ENCODE measurements at places on chromosomes 7 and 10.

- no peak for DNase-seq
Observed at GRCh38 chr10:13883636-13884444, 297.1 kb downstream of the PRPF18 start.

DNA sequence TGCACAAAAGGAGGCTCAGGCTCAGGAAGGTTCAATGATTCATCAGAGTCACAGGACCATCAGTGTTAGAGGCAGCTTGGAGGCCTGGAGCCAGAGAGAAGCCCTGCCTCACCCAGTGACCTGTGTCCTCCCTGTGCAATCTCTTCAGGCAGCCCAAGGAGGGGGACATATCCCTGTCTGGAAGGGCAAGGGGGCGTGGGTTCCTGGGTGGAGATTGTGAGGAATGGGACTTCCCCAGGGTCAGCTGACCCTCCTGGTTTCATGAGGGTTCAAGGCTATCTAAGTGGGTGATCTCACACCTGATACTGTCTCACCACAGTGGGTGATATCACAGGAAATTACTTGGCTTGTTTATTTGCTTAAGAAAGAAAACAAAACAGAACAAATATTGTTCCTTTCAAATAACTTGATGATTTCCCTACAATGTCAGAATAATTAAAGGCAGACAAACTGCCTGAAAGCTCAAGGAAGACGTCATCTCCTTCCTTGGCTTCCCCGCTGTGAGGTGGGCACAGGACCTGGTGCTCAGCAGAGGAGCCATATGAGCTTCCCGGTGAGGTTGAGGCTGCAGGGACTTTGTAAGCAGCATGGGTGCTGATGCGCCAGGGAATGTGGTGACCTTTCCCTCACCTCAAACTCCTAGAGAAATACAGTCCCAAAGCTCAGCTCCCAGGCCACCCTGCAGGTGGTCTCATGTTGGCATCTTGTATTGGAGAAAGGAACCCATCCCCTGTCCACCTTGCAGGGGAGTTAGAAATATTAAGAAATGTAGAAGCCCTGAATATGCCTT lies 763.2 kb downstream of the GRID1 start:
- DNase-seq: no peak

DNA sequence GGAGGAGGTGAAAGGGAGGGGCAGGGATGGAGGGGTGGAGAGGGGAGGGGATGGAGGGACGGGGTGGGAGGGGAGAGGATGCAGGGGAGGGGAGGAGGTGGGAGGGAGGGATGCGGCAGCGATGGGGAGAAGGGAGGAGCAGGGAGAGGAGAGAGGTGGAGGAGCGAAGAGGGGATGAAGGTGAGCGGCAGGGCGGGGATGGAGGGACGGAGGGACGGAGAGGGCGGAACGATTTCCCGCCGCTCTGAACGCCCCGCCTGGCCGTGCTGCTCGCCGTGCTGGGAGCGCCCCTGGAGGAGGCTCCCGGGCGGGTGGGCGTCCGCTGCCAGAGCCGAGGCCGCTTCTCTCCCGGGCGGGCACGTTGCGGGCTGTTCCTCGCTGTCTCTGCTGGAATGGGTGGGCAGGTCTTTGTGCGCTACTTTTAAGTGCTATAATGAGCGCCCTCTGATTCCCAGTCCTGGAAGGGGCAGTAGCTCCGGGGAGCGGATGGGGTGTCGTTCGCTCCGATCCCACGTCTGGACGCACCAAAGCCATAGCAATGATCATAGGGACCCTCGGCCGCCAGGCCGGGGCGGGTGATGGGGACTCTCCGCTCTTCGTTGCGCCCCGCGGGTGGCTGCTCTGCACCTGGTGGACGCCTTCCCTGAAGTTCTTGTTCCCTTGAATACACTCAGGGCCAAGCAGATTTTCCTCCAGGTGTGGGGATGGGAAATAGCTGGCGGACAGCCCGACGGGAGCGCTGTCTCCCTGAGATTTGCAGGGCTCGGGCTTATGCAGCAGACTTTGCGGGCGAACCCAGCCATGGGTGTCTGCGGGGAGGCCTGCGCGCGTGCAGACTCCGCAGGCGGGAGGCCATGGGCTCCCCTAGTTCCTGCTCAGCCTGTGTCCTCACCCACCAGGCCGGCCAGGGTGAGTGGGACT lies 81.1 kb upstream of the CPXM2 start:
- no peak for DNase-seq

- DNase-seq: no peak
Observed at GRCh38 chr10:29617880-29618340, 16.9 kb downstream of the SVIL start.

DNA sequence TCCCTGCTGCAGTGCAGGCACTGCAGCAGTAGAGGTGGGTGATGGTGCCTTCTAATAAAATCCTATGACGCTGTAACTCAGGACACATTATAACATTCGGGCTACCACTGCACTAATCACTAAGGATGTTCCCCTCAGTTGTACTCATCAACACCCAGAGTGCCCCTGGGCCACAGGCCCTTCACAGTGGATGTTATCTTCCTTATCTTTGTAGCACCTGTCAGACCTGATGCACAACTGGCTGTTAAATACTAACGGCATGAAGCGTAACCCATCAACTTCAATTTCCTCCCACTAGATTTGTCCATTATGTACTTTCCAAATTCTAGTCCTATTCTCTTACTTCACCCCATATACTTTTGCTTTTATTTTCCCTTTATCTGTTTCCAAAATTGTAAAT lies 66.3 kb downstream of the PARD3 start:
- no peak for DNase-seq

DNA sequence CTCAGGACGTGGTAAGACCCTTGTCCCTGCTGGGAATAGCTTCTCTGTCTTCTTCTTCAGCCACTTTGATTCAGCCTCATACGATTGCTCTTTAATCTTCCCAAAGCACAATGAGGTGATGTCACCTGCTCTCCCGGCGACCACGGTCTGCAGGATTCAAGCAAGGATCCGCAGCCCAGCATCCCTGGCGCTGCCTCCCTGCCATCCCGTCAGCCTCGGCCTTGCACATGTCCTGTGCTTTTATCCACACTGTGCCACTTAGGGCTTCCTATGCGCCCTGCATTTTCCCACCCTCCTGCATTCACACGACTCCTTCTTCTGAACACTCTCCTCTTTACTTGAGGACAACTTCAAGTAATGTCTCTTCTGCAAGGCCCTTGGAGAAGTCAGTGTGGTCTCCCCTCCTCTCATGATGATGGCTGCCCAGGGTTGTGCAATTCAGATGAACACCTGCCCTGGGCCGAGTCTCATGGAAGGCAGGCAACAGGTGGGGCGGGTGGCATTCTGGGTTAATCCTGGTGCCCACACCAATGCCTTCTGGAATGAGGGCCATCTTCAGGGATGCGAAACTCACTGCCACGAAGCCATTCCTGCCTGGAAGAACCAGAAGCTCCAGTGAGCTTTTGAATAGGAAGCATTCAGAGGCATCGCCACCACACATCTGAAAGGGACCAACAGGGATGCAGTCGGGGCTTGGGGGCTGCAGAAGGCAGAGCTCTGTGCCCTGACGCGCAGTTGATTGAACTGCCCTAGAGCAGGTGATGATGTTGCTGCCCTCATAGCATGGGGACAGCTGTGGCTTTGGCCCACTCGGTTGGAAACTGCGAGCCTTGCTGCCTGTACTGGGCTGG lies 287.5 kb downstream of the GLRX3 start:
- no peak for DNase-seq

DNA sequence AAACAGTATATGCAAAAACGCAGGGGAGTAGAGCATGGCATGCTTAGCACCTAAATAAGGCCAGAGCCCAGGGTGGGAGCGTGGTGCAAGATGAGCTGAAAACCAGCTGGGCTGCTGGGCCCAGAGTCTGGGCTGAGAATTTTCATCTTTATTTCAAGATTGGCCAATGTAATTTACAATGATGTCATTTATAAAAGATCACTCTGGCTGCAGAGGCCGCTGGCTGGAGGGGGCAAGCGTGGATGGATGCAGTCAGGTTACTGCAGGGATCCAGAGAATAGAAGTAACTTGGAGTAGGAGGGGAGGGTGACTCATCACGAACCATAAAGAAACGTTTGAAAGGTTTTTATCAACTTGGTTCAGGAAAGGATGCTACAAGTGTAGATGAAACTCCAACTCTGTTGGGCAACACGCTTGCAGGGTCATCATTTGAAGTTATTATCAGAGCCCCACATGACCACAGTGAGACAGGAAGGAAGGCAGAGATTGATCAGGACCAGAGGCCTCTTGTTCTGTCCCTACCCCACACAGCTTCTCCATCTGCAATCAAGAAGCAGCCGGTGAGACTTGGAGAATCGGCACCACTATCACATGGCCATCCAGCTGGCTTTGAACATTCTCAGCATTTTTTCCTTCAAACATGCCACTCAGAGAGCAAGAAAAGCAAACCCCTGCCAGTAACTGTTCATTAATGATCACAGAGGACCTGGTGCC lies 49.2 kb downstream of the ODAD2 start:
- DNase-seq: no peak

DNA sequence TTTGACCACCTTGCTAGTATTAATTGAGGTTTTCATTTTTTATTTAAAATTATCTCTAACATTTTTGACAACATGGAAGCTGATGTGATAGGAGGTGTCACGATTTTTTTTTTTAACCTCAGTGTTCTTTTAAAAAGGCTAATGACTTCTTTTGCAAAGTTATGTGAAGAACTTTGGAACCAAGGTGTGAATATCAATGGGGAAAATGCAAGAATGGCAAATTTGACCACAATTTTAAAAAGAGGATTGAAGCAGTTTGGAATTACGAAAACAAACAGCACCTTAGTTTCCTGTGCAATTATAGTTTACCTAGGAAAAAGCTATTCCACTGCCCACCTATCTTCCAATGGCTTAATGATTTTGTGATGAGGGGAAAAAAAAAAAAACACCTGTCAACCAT lies 232.4 kb downstream of the VTI1A start:
- DNase-seq: no peak

GRCh38 chr7:121475806-121476205 lies 79.7 kb upstream of the FAM3C start:
- no peak for DNase-seq

DNA sequence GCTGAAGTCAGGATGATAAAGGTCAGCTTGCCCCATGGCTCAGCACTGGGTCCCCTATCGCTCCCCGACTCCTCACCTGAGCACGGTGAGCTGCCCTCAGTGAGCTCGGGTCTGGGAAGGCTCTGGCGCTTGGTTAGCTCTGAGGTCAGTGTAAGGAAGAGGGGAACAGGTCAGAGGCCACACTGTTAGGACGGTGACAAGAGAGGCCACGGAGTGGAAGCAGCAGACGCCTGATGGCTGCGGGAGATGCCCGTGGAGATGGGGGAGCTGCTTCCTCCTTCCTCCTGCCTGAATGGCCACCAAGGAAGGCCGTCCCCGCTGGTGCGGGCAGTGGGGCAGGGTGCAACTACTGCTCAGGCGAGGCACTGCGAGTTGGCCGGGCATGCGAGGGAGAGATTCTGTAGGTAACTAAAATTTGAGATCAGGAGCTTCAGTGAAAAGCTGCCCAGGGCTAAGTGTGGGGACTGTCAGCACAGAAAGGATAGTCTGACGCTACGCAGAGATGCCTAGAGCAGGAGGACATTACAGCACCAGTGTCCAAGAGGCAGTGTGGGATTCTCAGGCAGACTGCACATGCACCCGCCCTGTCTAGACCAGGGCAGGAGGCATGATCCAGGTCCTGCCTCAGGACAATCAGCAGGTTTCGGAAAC lies 231.3 kb upstream of the GRB10 start:
- no peak for DNase-seq

DNA sequence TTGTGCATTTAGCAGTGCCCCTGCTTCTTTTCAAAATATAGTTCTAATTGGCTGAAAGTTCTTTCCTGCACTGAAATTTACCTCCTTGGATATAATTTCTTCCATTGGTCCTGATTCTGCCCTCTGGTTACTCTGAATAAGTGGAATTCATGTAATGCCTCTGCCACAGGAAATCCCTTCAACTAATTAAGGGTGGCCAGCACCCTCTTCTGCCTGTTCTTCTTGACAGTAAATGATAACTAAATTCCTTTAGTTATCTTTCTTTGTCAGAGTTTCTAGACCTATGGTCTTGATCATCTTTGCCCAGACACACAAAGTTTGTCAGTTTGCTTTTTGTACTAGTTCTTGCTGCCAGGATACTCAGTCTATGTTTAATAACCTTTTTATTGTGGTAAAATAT lies 40.2 kb downstream of the PRKCQ start:
- no peak for DNase-seq

DNA sequence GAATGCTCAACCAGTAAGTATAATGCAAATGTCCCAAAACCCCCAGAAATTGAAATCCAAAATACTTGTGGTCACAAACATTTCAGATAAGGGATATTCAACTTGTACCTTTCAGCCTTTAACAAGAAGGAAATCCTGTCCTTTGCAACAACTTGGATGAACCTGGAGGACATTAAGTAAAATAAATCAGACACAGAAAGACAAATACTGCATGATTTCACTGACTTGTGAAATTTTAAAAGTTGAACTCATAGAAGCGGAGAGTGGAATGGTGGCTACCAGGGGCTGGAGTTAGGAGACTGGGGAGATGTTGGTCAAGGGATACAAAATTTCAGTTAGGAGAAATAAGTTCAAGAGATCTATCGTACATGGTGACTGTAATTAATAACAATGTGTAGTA lies 187.6 kb downstream of the DNAH11 start:
- DNase-seq: no peak

DNA sequence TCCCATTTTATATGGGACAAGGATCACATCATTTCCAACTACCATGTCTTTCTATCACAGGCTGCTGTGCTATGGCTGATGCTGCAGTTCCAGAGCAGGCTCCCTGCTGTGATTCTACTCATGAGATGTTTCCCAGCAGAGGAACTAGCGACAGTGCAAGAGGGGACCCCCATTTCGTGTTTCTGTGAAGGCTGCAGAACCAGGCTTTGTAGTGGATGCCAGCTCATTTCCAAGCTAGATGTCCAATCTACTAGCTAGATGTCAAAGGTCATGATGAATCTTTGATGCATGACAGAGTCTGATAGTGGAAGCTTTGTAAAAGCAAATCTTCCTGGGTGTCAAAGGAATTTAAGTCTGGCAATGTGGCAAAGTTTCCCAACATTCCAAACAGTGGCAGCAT lies 21.2 kb upstream of the MYO3A start:
- DNase-seq: no peak

DNA sequence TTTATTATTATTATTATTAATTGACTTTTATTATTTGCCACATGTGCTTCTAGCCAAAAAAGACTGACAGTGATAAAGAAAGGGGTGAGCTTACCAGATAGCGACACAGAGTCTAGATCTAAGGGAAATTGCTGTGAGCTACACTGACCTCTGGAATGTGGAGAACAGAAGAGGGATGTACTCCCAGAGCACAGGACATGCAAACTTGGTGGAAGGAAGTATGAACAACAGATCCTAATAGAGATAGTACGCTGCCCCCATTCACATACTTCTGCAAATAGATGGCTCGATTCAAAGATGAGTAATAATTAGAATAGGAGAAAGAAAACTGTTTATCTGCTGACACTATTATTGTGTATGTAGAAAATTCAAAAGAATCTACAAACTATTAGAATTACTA lies 109.3 kb upstream of the HPS1 start:
- no peak for DNase-seq

GRCh38 chr7:47573758-47574481 lies 8.0 kb downstream of the TNS3 start:
- DNase-seq: no peak

GRCh38 chr7:121504482-121504881 lies 108.4 kb upstream of the FAM3C start:
- DNase-seq: no peak

All from stimulated activated naive CD4-positive, alpha-beta T cell (primary cell).